ENCODE measurements at places on chromosomes 4 and X.
A peak's percentile ranks its signal among the peaks of the same experiment; 100 is the strongest.

DNA sequence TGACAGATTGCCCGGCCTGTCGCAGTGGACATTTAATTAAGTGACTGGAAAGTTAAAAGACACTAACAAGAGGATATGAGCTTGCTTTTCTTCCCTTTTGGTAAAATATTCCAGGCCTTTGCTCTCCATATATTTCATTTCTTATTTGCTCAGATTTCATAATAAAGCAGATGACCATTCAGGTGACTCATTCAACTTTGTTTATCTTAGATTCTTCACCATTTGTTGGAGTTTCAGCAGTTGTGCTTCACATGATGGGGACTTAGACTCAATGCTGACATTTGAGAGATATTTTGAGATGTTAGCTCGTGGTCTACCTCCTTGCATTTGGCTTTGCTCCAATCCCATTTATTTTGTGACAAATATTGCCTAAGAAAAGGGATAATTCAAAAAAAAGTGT, 312.2 kb downstream of the ARHGAP24 start:
- no peak for DNase-seq

DNA sequence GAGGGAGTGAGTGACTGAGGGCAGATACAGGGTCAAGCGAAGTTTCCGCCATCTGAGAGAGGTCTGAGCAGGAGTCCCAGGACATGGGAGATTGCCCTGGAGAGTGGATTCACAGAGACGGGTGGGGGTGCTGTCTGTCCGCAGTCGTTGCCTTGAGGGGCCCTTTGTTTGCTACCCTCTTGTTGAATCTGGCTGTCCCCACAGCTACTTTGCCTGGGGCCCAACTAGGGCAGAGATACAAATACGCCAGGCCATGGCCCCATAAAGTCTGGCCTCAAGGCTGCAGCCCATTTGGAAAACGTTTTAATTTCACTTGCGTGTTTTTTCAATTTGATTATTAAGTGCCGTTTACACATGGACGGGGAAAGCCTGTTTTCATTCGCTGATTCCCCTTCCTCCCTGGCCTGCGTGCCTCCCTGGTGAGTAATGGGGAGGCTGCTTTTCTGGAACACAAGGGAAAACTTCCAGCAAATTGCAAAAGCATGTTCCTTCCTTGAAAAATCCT, 134.4 kb downstream of the SMIM20 start:
- DNase-seq, result no peak

DNA sequence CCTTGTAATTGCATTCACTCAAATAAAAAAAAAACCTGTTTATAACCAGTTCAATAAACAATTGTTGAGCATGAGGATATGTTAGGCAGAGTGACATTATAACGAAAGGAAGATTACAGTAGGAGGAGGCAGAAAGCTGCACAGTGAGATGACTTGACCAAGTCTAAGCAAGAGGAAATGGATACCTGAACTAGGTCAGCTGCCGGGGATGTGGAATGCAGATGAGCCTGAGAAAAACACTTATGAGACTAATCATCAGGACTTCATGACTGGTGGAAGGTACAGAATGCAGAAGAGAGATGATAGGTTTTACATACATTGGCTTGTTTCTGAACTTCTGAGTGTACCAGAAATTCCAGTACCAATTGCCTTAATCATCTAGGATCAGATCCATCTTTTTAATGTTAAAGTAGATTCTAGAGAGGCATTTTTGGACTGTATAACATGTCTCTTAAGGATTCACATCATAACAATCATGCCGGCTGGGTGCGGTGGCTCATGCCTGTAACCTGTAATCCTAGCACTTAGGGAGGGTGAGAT, 208.1 kb upstream of the PPP3CA start:
- no peak for DNase-seq

DNA sequence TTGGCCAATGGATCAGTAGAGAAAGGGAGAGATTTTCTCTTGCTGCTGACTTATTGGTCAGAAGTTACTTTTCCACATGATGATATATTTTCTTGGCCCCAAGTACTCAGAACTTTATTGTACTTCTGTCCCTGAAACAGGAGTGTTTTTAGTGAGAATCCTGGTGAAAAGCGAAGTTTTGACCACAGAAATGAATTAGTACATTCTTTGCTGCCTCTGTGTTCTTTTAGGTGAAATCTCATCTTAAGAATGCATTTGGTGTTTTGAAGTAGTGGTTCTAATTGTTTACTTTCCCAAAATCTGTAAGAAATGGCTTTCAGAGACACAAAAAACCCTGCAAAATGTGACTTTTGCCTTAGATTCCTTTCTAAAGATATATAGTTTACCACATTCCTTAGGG, 240.4 kb downstream of the FRMPD4 start:
- DNase-seq, result no peak

- peak; percentile 50 for DNase-seq
Measured at GRCh38 chr4:38034986-38035882, 75.0 kb downstream of the PTTG2 start.

GRCh38 chr4:118883861-118884260, 4.8 kb upstream of the SYNPO2 start:
- peak; percentile 5 for DNase-seq

GRCh38 chrX:30680618-30681017, 27.4 kb downstream of the GK start:
- no peak for DNase-seq

- no peak for DNase-seq
Measured at GRCh38 chr4:181756451-181757095, 486.6 kb upstream of the TENM3 start.

GRCh38 chrX:121558886-121559285, 511.5 kb downstream of the GLUD2 start:
- no peak for DNase-seq

DNA sequence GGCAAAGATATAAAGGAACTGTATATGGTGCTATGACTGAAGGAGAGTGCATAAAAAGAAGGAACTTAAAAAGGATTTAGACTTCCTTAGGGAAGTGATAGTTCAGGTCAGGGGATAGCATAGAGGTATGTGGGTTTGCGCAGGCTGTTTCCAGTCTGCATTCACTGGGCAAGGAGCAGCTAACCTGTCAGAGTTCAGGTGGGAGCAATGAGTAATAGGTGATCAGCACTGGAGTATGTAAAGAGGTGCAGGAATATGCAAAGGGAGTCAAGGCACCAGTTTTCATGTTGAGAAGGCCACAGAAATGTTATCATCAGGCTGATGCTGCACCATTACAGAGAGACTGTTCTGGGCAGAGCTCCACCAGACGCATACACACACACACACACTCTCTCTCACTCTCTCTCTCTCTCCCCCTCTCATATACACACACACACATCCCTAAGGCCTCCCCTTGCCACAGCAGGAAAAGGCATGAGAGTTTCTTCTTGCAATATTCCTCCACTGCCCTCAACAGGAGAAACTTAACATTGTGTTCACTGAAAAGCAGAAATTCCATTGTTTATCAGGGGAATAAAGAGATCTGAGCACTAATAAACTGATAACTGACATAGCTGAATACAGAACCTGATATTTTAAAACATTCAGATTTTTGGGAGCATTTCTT, 256.4 kb upstream of the GRID2 start:
- DNase-seq, result no peak

- DNase-seq, result no peak
Measured at GRCh38 chr4:73142995-73143547, 73.6 kb upstream of the COX18 start.

DNA sequence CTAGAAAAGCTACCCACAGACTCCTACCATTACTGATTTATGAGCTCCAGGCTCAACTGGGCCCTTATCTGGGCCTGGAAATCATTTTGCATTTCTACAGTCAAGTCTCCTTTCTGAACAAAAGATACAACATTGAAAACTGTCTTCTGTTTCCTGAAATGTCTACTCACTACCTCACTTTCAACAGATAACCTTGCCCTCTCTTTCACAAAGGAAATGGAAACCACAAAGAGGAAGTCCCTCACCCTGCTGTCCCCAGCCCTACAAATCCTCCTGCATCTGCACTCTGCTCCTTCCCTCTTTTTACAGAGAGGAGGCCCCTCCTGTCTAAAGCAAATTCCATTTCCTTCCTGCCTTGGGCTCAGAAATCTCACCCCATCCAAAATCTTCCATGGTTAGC, 24.8 kb upstream of the CYBB start:
- DNase-seq, result peak; percentile 61

GRCh38 chr4:25538430-25538829, 117.2 kb upstream of the SLC34A2 start:
- no peak for DNase-seq

DNA sequence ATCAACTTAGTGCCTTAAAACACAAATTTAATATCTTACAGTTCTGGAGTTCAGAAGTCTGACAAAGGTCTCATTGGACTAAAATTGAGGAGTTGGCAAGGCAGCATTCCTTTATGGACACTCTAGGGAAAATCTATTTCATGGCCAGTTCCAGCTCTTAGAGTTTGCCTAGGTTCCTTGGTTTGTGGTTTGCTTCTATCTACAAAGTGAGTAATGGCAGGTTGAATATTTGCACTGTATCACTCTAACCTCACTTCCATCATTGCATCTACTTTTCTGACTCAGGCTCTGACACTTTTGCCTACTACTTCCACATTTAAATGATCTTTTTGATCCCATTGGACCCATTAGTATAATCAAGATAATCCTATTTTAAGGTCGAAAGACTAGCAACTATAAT, 64.7 kb upstream of the PCDH10 start:
- no peak for DNase-seq

DNA sequence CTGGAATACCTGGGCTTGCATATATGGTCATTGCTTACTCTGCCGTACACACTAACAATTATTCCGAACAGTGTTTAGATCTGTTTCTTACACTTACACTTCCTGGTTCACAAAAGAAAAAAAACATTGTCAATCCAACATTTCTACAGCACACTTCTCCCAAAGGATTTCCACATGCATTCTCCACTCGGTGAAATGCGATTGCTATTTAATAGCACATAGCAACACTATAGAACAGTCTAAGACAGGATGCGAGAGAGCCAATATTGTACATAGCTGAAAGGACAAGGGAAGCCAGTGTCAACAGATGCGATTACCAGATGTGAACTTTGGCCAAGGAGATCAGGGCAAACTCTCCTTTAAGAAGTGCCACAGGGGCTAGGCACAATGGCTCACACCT, 220.7 kb upstream of the GPC4 start:
- DNase-seq, result no peak

DNA sequence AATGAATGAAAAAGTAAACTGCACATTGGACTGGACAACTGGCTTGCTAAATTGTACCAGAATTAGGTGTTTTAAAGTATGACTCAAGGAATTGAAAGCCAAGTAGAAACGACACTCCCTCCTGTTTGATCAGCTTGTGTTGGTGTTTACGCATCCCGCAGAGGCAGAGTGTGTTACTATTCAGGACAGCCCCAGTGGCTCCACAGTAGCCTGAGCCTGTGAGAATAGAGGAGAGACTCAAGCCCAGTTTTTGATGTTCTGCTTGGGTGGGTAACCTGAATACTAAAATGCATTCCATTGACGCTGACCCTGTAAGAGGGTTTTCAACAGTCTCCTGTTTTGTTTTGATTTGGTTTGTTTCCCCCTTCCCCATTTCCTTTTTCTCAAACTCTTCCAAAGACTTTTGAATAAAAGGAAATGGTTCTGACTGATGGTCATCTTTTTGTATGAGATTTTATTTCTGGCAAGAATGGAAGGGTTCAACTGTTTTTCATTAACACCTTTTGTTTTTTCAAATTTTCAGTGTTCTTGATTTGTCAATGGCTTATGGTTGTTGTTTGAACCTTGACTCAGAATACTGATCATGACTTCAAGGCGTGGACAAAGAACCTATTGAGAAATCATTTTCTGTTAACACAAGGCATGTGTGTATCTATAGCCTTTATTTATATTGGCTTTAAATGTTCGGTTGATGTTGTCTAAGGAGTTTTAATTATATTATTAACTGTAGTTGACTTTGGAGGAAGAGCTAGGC, 10.2 kb downstream of the ADGRL3 start:
- no peak for DNase-seq

DNA sequence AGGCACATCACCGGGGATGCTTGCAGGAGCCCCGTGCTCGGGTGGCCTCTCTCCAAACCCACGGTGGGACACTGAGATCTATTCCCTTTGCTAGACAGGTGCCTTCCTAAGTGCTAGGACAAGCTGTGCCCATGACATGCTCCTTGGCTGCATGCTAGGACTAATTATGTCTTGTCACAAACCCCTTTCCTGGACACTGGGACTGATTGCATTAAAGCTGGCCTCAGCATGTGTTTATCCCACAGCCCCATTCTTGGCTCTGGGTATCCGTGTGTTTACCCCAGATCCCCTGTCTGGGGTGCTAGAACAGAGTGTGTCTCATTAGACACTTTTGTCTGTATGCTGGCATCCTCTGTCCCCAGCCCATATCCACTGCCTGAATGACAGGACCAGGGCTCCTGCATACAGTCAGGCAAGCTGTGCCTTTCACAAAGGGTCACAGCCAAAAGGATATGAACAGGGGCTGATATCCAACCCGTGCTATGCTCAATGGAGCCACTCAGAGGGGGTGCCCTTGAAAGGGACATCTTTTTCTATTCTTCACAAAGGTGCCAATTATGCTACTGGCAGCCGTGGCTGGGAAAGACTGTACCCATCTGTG, 9.2 kb upstream of the IQSEC2 start:
- no peak for DNase-seq

GRCh38 chr4:26762650-26763049, 98.0 kb upstream of the STIM2 start:
- DNase-seq, result no peak

DNA sequence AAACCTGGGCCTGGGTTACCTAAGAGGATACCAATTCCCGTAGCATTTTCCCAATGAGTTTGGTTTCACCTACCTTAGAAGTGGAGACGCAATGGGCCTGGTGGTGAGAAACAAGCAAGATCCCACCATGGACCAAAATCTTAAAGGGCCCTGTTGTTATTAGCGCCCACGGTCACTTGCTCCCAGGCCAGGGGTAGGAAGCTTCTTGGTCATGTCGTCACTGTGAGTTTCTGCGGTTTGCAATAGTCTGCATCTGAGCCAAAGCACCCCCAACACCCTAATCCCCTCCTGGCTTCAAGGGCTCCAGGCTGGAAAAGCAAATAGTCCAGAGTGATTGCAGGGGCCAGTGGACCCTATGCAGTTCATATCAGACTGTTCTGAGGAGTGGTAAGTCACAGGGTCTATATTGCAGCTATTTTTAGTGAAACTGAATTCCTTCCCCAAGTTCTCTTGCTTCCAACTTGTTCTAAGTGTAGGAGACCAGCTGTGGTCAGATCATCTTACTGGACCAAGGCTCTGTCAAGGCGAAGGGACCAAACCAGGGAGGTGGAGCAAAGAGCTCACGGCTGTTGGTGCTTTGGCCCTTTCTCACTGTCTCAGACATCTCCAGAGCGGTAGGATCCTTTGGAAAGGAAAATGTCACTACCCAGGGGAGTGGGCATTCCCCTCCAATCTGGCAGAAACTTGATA, 307.9 kb upstream of the F9 start:
- no peak for DNase-seq

- no peak for DNase-seq
Measured at GRCh38 chrX:31580227-31580626, 508.4 kb upstream of the FTHL17 start.

Measured in activated CD4-positive, alpha-beta T cell treated with anti-CD3 and anti-CD28 coated beads, Interleukin-2, Interleukin-4, amounts not matched to agents 100 ng/mL and 50 ng/mL, durations not matched to agents 16 hours and 8 hours (primary cell).